ENCODE measurements at places on chromosomes 6 and 20. TPM values are rescaled to one million over a fixed set of nuclear protein-coding genes. Genes with fewer than 3 reads are reported as not detected.

- no peak for DNase-seq
Observed at GRCh38 chr6:147262946-147263345, 58.7 kb downstream of the STXBP5 start.

- no peak for DNase-seq
Observed at GRCh38 chr6:106730718-106731117, 101.3 kb downstream of the QRSL1 start.

DNA sequence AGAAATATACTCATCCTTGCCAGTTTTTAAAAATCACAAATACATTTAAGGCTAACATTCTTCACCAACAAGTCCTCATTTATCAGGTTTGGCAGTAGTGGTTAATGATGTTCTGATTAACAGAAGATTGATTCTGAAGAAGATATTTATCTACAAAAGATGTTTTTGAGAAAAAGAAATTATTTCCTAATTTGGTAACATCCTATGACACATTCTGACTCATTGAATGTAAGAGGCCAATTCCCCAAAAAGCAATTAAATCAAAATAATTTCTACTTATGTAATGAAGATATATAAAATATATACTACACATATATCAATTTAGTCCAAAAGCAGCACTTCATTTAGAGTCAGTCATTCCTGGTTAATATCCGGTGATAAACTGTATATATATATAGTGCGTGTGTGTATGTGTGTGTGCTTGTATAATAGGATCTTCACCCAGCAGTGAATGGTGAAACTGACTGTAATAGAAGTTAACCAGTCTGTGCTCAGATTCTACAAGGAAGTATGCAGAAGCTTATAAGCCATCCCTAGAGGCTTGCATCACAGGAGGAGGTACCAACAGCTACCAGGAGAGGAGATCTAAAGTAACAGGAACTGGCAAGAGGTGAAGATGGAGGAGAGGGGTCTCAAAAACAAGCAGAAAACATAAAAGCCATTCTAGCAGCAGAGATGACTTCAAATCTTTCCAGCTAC lies 82.9 kb upstream of the MARCKS start:
- DNase-seq: no peak

DNA sequence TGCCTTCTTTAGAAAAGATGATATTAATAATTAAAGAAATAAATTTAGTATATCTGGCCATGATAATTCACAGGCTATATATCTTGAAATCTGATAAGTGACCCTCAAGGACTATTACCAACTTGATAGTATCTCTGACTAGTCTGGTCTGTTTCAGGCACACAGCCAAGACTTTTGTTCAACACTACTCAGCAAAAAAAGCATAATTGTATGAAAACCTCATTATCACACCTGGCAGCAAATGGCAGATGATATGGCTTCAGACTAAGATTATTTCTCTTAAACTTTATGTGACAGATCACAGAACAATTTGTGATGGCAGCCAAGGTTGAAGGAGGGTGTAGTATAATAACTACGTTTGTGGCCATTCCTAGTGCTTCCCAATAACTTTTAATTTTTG lies 114.7 kb downstream of the RWDD2A start:
- DNase-seq: no peak

DNA sequence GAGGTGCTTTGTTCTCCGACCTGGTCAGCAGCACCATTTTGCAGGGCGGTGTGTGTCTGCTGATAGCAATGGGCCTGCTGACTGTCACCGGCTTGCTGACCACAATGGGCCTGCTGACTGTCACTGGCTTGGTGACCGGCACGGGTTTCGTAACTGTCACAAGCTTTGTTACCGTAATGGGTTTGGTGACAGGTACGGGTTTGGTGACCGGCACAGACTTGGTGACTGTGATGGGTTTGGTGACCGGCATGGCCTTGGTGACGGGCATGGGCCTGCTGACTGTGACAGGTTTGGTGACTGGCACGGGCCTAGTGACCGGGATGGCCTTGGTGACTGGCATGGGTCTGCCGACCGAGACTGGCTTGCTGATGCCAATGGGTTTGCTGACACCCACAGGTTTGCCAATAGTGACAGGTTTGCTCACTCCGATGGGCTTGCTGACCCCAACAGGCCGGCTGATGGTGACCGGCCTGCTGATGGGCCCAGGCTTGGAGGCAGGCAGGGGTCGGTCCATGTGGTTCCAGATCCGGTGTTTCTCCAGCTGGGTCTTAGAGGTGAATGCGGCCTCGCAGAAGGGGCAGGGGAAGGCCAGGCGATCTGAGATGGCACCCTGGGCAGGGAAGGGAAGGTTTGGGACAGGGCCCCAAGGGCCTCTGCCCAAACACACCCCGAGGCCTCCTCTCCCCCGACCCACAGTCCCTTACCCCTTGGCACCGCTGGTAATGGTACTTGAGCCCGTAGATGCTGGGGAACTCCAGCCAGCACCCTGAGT lies 3.4 kb downstream of the ZNF512B start:
- no peak for DNase-seq

GRCh38 chr6:158759966-158760617 lies 59.1 kb downstream of the EZR start:
- no peak for DNase-seq

- DNase-seq: no peak
Observed at GRCh38 chr6:74942130-74942529, 263.7 kb downstream of the COL12A1 start.

GRCh38 chr6:113048741-113049140 lies 701.6 kb downstream of the RFPL4B start:
- DNase-seq: no peak

- no peak for DNase-seq
Observed at GRCh38 chr6:166630462-166630861, 3.4 kb upstream of the RPS6KA2 start.

DNA sequence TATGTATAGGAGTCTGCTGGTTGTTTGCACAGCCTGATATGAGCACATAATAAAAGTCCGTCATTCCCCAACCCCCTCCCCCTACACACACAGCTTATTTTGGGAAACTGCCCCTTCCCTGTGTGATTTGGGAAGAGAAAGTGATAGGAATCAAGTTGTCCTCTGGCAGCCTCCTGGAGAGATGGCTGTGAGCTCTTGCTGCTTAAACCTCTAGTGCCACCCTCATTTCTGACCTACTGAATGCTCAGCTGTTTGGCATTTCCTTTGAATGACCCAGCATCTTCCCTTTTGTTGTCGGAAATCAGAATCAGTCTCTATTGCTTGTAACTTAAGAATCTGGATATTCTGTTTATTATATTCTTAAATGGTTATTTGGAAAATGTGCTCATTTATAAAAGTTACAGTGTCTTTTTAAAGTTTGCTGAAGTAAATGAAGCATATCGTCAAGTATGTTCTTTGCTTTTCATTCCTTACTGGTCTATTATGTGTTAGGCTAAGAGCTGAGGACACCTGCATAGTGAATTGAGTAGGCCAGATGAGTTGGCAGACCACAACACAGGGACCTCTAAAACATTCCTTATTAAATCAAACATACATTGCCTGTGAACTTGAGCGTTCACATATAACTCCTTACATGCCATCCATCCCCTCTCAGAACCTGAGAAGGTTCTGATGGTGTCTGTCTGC lies 5.5 kb downstream of the RWDD2A start:
- DNase-seq: no peak

DNA sequence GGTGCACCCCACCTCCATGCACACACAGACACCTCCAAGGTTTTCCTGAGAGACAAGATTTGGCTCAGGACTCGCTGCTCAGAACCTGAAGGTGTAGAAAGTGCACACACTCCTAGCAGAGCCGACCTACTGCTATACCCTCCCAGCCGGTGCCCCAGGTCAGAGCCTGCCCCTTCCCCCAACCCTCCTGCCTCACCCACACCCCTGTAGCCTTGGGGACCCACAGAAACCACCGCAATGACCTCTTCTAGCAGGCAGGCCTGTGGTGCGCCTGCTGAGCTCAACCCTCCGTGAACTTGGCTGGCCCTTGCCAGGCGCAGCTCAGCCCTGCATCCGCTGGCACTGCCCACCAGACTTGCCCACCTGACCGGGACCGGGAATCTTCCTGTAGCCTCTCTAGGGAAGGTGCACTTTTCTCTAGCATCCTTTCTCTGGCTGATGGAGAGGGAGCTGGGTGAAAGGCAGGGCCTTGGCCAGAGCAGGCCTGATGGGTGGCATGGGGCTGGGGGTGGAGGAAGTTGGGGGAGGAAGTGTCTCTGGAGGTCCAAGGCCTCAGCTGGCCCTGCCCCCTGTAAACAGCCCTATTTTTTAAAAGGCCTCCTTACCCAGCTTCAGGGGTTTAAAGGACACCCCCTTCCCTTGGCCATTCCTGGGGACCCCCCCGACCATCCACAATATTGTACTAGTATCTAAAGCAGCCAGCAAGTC lies 36.9 kb upstream of the SLCO4A1 start:
- DNase-seq: no peak

DNA sequence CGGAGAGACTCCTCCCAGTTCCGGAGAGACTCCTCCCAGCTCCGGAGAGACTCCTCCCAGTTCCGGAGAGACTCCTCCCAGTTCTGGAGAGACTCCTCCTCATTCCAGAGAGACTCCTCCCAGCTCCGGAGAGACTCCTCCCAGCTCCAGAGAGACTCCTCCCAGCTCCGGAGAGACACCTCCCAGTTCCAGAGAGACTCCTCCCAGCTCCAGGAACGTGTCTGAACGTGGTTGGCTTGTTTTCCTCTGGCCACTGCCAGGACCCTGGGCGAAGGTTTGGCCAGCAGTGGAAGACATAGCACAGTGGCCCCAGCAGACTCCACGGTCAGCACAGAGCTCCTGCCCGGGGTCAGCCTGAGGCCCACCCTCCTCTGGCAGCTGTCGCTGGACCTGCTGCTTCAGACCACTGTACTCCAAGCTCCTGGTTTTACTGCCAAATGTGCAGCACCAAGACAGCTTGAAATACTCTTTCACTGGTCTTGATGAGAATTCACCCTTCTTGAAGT lies 122.3 kb upstream of the AFDN start:
- no peak for DNase-seq

DNA sequence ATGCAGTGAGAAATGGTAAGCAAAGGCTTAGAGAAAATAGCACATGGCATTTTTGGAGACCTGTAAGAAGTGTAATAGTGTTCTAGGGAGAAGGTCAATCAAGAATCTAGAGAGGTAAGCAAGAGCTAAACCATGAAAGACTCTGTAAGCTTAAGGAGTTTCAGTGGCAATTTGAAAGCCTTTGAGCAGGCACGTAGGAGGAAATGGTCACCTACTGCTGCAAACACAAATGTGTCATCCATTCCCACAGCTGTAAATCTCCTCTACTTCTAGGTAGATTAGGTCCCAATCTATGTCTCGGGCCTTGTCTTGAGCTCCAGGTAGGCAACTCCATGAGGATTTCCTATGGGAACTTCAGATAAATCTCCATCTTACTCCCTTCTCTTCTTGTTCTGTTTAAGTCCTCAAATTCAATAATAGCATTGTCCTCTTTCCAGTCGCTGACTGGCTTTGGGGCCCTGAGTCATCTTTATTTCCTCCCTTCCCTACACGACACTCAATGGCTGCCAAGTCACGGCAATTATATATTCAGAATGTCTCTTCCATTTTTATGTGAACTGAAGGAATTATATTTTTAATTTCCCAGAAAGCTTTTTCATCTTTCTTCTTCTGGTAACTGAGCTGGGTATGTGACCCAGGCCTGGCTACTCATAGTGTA lies 24.2 kb upstream of the PAQR8 start:
- no peak for DNase-seq

DNA sequence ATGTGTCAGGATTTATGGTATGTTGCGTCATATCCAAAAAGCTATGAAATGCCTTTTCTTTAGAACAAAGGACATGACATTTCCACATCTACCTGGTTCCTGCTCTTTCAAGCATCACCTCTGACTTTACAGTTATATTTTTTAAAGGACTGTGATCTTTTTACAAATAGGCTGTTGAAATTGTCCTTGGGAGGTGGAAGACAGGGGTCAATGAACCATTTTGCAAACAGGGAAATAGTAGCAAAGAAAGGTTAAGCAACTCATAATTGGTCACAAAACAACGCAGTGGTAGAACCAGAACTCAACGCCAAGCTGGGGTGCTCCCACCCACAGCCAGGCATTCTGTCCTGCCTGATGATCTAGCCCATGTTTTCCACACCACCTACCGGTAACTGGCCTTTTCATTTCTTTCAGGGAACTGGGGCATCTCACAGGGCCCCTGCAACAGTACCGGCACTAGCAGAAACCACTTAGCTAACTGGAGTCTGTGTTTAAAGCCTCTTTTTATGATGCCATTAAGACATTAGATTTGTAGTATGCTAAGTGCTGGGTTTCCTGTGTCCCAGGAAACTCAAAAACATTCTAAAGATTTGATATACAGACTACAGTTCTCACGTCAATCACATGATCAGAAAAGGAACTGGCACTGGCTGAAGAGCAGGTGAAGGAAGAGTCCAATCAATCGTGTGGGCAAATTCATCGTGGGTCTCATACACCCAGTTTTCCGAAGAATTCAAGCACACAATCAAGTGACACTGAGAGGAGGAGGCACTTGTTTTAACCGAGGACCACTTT lies 13.9 kb downstream of the ZNF217 start:
- no peak for DNase-seq

DNA sequence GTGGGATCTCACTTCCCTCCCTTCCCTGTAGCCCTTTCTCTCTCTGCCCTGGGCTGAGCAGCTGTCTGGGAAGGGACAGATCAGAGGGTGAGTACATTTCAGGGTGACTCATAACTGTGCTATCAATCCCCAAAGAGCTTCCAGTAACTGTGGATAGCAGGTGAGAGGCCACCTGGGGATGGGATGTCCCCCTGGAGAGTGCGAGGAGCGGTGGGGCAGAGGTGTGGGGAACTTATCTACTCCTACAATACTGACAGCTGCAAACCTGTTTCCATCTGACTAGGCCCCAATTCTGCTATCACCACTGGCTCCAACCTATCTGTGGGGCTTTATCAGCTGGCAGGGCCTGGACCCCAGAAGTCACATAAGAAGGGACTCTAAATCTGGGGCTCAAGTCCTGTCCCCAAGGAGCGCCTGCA lies 32.6 kb downstream of the KCNK5 start:
- no peak for DNase-seq

DNA sequence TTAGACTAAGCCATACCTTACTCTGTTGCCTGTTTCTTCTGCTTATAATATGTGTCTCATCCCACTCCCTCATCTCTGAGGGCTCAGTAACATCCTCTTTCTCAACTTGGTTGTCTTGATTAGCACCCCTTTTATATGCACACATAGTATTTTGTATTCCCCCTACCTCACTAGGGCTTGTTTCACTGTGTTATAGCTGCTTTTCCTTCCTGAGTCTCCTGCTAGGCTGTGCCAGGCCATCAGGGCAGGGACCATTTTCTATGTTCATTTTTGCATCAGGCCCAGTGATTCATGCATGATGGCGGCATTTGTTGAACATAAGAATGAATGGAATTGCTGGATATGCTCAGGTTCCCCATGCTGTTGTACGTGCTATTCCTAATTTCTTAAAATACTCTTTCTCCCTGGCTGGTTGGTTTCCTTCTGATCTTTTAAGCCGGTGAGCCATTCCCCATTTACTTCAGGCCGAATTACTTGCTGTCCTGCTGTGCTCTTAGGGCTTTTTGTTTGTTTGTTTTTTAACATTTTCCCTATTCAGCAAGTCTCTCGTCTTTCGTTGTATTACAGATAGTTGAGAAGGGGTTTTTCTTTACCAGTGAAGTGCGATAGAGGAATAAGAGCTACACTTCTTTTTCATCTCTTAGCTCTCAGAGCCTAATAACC lies 183.2 kb downstream of the CARMIL1 start:
- DNase-seq: no peak

C2 gene
- total RNA-seq: 2.2 TPM

FOXQ1 gene
- not detected for total RNA-seq

RSPO3 gene
- total RNA-seq: not detected

RBPJL gene
- total RNA-seq: not detected

TP53TG5 gene
- total RNA-seq: not detected

Data from activated naive CD8-positive, alpha-beta T cell treated with anti-CD3 and anti-CD28 coated beads, Interleukin-2, amount 10 ng/mL, durations not matched to agents 7 days and 5 days (primary cell).